ENCODE measurements at places on chromosomes 2 and 18.

GRCh38 chr2:139357972-139358371, 577.8 kb upstream of the NXPH2 start:
- DNase-seq: no peak

DNA sequence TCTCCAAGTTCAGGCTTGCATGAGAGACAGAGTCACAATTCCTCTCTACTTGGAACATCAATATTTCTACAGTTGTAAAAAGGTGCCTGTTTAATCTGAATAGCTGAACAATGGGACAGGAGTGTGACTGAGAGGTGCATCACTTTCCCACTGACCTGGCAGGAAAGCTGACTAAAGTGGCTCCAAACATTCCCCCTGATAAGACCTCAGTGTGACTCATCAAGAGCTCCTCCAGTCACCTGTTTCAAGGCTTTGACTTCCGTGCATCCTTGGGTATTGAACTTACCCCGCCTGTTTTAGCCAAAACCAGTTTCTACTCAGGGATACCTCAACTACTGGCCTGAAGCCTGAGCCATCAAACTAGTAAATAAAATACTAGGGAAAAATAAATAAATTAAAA, 453.9 kb upstream of the DDX18 start:
- DNase-seq: no peak

- no peak for DNase-seq
Measured at GRCh38 chr2:28251337-28251736, 141.3 kb upstream of the FOSL2 start.

GRCh38 chr2:19207452-19207851, 151.0 kb downstream of the OSR1 start:
- DNase-seq: no peak

DNA sequence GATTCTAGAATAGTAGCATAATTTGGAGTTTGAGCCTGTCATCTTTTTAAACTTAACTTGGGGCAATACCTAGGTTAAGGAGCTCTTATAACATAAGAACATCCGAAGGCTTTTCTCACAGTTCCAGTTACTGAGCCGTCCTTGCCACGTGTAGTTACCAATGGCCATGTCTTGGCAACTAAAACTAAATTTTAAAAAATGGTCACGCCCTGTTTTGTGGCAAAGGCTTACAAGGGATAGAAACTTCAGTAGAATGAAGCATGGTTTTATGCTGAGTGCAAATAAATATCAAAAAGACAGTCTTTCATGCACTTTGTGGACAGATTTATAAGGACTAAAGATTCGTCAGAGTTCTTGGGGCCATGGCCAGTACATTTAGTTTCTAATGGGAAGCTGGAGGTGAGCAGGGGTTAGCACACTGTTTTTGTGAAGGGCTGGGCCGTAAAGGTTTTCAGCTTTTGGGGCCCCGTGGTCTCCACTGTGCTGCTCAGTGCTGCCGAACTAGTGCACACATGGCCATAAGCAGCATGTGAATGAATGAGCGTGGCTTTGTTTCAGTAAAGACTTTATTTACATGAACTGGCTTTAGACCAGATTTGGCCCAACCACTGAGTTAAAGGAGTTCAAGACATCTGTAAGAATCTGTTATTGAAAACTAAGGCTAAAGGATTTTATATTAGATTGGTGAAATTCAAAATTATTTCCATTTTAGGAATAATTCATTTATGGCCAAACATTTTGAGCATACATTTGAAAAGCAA, 41.1 kb downstream of the GRHL1 start:
- no peak for DNase-seq

GRCh38 chr2:15186118-15186517, 375.0 kb downstream of the NBAS start:
- DNase-seq: no peak

DNA sequence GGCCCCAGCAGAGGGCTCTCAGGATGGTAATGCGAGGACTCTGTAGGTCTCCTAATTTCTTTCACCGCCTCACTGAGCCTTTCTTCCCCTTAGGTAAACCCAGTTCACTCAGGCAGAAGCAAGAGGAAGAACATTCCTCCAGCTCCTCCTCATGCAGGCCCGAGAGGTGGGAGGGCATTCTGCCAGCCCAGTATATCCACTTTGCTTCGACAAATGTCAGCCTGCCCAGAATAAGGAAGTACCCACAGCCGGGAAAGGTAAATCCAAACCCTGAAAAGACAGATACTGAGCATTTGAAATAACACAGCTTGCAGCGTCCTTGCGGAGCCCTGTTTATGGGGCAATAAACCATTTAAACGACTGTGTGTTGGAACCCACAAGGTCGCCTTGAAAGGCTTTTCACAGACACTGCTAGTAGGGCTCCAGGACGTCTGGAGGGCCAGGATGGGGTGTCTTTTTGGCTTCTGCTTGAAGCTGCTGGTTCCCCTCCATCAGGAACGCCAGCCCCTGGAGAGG, 63.0 kb upstream of the STPG4 start:
- DNase-seq: peak; percentile 36

DNA sequence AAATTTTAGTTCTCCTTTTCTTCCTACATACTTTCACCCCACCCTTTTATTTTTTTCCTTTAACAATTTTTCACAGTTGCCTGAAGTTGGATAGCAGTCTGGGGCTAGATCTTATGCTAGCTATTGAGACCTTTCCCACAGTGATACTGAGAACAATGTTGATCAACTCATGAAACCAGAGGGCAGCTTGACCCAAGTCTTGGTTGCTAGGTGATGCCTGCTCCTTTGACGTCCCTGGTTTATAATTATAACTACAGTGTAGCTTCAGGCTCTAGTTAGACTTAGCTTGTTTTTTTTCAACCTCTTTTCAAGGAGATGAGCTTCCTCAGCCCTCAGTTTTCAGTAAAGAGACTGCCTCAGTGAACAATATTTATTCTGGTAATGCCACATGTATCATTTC, 648.5 kb downstream of the IRS1 start:
- DNase-seq: no peak

GRCh38 chr2:217269701-217270484, 410.0 kb upstream of the TNP1 start:
- no peak for DNase-seq

- no peak for DNase-seq
Measured at GRCh38 chr18:21215490-21215889, 26.5 kb upstream of the GREB1L start.

GRCh38 chr2:12763486-12763885, 46.8 kb downstream of the TRIB2 start:
- DNase-seq: no peak

DNA sequence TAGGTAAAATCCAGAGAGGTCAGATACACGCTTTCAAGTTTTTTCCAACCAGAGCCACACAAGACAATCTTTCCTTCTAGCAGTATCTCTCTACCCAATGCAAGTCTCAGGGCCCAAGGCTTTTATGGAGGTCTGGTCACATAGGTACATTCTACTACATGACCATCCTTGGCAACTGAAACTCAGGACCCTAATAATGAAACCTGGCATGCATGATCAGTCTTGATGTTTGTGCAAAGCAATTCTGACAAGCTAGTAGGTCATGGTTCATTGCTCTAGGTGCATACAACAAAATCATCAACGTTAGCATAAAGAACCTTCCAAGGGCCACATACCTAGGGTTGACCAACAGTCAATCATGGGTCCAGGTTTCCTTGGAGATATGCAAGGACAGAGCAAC, 33.2 kb upstream of the CCDC88A start:
- DNase-seq: no peak

DNA sequence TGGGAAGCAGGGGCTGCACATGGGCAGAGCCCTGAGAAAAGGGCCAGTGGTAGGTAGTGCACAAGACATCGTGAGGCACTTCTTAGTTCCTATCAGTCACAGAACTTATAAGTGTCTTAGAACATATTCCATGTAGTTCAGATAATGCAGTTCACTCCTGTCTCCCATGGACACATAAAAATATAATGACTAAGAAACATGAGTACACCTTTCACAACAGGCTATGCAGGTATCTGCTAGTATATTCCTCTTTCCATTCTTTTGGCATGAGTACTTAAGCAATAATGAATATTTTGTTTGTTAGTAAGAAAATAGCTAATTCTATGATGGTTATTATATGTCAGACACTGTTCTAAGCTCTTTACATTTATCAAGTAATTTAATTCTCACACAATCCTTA, 808.4 kb downstream of the BCL11A start:
- DNase-seq: no peak

GRCh38 chr2:74583504-74583903, 29.0 kb downstream of the DOK1 start:
- peak; percentile 30 for DNase-seq

DNA sequence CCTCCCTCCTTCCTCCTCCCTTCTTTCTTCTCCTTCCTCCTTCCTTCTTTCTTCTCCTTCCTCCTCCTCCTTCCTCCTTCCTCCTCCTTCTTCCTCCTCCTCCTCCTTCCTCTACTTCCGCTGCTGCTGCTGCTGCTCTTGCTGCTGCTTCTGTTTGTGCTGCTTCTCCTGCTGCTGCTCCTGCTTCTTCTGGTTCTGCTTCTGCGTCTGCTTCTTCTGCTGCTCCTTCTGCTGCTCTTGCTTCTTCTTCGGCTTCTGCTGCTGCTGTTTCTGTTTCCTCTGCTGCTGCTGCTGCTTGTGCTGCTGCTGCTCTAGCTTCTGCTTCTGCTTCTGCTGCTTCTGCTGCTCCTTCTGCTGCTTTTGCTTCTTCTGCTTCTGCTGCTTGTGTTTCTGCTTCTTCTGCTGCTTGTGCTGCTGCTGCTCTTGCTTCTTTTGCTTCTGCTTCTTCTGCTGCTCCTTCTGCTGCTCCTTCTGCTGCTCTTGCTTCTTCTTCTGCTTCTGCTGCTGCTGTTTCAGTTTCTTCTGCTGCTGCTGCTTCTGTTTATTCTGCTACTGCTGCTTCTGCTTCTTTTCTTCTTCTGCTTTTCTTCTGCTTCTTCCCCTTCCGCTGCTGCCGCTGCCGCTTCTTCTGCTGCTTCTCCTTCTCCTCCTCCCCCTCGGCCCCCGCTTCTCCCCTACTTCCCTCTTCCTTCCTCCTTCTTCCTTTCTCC, 8.6 kb downstream of the SNRNP27 start:
- DNase-seq: no peak

DNA sequence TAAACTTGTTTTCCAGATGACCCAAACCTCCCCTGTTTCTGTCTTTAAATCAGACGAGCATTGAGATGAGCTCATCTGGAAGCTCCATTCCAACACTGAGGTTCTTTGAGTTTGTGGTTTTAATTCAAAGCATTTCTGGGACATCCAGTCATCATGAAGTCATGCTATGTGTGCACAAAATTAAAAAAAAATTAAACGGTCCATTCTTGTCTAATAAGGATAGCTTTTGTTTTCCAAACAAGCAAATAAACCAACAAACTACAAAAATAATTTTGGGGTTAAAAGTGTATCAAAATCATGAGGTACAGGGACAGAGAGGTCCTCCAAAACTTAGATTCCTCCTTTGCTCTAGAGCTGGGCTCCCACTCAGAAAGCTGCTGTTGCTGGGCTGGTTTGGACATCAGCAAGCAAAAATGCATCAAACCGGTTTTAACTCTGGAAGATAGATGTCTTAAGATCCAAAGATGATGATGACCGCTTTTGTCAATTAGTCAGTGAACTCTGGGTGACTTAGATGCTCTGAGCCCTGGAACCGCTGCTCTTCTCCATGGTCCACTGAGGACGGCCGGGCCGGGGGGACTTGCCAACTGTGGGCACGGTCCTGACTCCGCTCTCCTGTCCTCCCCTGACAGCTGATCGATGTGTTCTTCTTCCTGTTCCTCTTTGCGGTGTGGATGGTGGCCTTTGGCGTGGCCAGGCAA, 65.4 kb downstream of the TRPM8 start:
- DNase-seq: peak; percentile 91

DNA sequence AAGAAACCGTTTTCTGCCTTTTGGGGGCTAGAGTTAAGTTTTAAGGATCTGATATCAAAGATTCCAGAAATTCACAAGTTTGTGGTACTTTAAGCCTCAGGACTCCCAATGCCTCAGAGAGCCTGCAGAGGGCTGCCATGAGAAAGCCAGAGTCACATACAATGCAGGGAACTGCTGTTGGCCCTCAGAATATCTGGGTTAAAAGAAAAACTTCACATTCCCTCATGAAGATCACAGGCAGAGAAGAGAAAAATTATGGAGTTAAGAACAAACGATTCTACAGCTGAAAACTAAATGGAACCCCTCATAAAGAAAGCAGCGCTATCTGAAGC, 39.5 kb downstream of the HDAC4 start:
- DNase-seq: no peak

GRCh38 chr2:17822445-17823117, 6.3 kb downstream of the MSGN1 start:
- DNase-seq: no peak

- peak; percentile 35 for DNase-seq
Measured at GRCh38 chr2:38158378-38159118, 82.6 kb upstream of the CYP1B1 start.

- no peak for DNase-seq
Measured at GRCh38 chr2:190075623-190076022, 13.1 kb upstream of the MSTN start.

DNA sequence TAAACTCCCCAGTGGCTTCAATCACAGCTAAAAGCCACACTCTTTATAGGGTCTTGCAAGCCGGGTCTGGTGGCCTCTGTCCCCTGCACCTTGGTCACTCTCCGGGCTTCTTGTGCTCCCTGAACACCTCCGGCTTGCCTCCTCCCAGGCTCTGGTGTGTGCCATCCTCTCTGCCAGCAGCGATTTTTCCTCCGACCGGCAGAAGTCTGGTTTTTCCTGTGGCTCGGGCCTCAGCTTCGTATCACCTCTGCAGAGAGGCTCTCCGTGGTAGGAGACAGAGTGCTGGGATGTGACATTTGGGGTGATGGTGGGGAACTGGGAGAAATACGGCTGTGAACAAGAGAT, 58.8 kb upstream of the HPCAL1 start:
- no peak for DNase-seq

GRCh38 chr2:160043265-160043664, 19.1 kb downstream of the PLA2R1 start:
- no peak for DNase-seq

DNA sequence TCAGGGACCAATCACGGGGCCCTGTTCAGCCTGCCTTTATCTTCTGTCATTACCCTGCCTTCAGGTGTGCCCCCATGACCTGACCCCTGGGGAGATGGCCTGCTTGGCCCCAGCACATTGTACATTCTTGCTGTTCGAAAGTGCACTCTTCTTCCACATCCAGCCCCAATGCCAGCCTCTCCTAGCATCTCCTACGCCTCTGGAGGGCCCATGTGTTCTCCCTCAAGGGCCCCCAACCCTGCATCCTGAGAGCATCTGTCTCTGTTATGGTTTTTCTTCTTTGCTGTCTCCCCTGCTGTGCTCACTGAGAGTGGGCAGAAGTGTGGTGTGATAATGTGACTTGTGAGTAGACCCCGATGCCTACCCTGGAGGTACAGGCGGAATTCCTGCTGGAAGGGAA, 41.5 kb upstream of the OTOS start:
- DNase-seq: no peak

GRCh38 chr2:218130377-218130776, 4.5 kb downstream of the CXCR2 start:
- DNase-seq: no peak

DNA sequence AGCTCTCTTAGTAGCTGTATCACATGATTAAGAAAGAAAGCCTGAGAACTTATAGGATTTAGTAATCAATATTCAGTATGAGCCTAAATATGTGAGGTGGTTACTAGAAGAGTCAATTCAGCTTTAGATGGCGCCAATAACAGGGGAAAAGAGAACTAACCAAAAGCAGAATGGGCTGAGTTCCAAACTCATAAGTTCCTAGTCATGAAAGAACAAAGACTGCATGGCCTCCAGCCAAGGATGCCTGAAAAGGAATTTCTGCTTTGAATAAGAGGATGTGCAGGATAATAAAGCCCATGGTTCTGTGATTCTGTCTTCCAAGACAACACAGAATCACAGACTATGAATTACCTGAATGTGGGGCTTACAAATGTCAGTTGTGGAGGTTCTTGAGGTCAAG, 196.5 kb downstream of the SATB2 start:
- DNase-seq: no peak
